Kidney glomerular epithelial cell (primary cell): ENCODE measurements at places on chromosomes 4 and X.

DNA sequence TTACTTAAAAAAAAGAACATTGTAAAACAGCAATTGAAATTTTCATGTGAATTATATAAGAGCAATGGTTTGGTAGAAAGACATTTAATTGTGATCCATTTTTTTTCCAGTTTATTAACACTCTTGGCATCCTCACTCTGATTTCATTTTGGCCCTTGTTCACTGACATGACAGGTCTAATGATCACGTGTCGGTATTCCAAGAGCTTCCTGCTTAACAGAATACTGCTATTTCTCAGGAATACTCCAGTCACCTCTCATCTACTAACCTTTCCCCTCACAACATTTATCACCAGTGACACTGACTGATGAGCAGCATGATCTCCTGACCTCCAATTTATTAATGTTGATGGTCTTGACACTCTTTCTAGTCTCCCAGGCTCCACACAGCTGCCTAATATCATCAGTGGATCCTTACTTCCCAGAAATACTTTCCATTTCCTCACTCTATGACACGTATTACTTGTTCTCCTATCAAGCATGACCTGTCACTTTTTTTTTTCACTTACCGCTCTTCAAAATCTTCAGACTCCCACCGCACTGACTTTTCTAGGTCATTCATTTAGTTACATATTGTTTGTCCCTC lies 847.8 kb upstream of the SLIT2 start:
- DNase-seq = no peak

DNA sequence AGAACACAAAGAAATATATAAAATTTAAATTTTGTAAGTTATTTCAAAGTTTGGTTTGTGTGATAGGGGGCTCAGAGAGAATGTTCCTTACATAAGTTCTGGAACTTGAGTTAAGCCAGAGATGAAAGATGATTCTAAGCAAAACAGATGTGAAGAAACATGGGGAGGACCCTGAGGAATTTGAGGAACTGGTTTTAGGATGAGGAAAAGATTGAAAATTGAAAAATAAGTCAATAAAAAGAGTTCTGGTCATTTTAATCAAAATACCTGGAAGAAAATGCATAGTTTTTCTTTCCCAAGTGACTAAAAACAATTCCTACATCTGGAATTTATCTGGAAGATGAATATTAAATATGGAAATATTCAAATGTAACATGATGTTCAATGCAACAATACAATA lies 37.4 kb downstream of the HELQ start:
- no peak for DNase-seq

DNA sequence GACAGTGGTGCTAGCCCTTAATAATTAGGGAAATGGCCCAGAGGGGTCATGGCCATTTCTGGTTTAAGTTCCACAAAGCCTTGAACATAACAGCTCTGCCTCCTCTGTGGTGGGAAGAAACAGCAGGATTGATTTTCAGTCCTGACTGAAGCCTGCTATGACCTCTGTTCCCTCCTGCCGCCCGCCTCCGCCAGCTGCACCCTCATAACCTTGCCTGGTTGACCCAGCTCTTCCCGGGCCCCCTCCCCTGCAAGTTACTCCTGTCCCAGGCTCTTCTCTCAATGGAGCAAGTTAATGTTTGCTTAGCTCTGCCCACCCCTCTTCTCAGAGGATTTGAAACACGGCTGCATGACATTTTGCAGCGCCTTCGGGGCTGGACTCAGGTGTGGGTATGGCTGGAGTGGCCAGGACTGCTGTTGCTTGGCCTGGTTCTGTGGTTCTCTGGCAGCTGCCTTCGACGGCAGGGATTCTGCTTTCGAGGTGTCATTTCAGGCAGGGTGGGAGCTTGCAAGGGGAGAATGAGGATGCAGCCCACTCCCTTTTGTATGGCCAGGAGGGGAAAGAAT lies 27.3 kb downstream of the BCORL1 start:
- no peak for DNase-seq

DNA sequence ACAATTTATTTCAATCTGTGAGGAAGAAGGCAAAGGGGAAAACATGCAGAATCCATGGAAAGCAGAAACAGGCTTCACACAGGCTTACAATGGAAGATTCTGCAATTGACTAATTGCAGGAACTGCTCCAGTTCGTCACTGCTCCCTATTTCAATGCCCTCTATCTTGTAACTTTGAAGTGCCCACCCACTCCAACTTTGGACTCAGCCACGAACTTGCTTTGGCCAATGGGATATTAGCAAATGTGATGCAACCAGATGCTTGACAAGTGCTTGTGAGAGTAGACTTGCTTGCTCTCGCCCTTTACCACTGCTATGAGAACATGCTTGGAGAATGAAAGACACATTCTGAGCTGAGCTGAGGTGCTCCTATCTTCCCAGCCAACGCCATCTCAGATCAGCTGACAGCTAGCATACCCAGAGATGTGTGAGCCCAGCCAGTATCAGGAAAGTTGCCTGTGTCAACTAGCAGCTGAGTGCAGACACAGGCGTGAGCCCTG lies 105.7 kb upstream of the PTCHD1 start:
- DNase-seq = no peak

DNA sequence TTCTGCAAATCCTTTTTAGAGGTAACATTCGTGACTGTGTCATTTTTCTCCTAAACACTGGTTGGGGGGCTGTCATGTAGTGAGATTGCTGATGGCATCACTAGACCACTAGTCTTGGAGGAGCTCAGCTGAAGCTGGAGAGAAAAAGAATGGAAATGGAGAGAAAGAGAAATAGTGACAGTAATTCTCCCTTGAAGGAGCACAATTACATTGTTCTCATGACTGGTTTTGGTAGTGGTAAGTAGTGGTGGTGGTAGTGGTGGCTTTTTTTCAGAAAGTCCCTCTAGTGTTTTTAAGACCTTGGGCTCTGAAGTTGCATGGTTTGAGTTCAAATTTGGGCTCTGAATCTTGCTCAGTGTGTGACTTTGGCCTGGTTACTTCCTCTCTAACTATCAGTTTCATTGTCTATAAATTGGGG lies 99.8 kb downstream of the LARP7 start:
- DNase-seq = no peak
